ENCODE measurements at places on chromosomes 7 and 10.

DNA sequence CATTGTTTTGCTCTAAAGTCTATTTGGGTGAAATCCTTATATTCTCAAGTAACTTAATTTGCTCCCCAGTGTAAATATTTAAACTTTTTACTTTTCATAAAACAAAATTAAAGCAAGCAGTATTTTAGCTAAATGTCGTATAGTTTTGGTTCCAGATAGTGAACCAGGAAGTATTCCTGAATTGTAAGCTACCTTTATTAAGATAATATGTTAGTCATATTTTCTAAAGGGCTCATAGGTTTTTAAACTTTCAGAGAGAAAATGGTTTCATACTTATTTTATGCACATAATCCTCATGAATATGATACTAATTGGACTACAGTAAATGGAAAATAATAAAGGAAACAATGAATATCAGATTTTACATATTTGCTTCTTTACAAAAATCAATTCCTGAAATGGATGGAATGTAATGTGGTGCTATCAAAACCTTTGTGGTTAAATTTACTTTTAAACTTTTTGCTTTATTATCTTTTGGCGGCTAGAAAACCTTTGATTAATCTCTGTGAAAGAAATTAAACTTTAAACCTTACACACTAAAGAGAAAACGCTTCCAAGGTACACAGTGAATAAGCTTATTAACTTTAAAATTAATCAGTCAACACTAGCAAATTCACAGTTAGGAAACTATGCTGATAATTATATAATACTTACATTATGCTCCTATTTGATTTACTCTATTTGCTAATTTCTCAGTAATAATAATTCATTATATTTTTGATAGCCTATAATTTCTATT lies 76.6 kb upstream of the RHOBTB1 start:
- DNase-seq: no peak

DNA sequence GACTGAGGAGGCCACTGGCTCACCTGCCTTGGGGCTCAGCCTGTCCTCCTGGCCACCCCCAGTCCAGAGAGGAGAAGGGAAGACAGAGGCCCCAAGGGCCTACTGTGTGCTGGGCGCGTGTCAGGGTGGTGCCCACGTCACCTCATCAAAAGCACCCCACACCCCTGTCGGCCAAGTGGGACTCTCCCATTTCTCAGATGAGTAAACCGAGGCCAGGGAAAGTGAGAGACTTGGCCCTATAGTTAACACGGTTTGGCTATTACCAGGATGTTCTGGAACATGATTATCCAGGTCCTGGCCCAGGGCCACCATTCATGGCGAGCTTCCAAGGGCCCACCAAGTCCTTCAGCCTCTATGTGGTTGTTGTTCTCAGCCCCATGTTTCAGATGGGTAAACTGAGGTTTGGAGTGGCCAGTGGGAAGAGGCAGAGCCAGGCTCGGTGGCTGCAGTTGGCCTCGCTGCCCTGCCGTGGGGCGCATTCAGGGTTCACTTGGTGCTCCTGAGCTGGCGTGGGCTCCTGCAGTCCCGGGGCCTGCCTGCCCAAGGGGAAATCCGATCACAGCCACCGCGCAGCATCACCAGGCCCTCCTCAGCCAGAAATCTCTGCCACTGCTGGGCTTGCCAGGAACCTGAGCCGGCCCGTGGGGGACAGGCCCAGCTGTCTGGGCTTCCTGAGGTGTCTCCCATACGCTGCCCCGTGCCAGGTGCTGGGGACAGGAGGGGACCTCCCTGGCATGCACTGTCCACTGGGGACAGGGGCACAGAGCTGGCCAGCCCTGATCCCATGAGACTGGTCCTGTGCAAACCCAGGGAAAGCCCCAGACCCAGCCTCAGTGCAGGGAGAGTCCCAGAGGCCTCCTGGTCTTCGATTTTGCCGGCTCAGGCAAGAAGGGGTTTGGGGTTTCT lies 117.7 kb upstream of the TNRC18 start:
- no peak for DNase-seq

- DNase-seq: no peak
Observed at GRCh38 chr7:149458235-149458634, 2.6 kb downstream of the ZNF777 start.

DNA sequence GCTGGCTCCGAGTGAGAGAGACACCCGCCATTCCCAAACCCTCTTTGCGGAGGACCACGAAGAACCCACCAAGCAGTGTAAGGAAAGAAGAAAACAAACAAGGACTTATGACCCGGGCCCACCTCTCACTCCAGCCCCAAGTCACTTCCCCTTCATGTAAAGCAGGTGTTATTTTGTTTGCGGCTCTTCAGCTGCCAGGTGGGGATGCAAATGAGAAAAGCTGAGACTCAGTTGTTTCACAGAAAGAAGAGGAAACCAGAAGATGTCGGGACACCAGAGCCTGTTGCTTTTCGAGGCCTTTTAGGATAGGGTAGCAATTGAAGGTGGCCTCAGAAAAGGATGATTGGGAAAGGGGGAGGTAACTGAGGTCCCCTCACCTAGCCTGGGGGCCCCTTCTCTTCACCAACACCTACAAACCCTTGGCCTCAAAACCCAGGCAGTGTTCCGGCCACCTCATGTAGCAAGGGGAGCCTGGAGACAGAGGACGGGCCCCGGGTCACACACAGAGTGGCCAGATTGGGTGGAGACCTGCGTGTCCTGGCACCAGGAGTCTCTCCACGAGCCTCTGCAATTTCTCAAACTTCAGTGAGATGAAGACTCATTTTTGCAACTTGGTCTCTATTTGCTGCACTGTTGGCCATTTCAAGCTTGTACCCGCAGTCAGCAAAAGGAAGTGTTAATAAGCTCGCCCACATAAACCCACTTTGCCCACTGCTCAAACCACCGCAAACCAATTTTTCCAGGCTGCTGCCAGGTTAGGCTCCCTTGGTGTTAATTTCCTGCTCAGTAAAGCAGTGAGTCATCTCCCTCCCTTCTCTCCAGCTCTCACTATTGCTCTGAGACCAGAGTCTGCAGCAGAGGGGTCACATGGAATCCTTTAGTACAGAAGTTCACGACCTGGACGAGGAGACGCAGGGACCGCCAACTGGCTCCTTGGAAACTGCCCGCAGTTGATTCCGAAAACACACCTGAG lies 45.5 kb downstream of the AOC1 start:
- no peak for DNase-seq

DNA sequence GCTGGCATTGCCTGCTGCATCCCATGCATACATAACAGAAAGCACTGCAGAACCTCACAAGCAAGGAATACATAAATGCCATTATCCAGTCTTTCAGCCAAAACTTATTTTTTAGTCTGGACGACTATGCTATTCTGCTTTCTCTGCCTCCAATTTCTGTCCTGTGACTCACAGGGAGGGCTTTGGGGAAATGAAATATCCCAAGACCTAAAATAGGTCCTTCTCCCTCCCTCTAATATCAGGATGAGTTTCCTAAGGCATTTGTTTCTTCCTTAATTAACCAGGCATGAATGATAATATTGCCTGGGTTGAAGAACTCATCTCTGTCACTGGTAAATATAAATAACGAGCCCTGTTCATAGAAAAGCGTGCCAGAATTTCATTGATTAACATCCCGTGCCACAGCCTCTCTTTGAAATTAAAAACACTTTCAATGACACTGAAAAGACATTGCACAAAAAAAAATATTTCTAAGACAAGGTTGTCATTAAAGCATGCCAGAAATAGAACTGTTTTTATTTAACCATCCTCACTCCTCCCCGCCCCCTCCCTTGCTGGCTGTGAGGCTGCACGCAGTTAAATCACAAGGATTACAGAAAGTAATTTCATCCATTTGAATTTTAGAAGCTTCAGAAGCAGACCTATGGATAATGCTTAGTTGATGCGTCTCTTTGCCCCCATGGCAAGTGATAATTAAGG lies 103.0 kb upstream of the ANKRD1 start:
- no peak for DNase-seq

DNA sequence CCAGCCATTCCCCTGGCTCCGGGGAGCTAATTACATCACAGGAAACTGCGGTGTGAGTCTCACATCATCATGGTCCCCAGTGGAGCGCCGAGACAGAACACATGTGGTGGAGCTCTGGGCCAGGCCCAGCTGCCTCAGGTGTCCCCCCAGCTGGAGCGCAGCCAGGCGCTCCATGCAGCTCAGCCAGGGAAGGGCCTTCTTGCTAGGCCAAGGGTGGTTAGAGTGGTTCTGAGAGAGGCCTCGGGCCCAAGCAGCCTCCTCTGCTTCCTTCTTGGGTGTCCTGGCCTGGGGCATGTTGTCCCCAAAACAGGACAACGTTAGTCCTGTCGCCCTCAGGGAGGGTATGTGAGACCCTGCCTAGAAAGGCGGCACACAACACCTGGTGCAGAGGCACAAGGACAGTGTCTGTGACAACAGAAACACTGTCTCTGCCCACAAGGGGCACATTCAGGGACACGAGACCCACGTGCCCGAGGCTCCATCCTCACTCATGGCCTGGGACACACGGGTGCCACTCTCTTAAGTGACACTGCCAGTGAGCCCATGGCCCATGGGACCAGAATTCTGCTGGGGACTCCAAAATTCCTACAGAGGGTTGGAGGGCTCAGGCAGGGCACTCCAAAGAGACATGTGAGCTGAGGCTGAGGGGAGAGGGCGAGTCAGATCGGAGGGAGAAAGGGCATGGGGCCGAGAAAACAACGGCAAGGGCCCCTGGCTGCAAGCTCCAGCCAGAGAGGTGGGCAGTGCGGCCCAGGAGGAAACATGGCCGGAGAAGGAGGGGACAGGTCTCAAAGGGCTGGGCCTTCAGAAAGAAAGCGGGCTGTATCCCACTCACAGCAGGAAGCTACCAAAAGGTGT lies 37.0 kb upstream of the RET start:
- no peak for DNase-seq

- DNase-seq: no peak
Observed at GRCh38 chr10:33026422-33026821, 68.4 kb upstream of the ITGB1 start.

- DNase-seq: no peak
Observed at GRCh38 chr7:91636129-91636724, 244.3 kb downstream of the MTERF1 start.

DNA sequence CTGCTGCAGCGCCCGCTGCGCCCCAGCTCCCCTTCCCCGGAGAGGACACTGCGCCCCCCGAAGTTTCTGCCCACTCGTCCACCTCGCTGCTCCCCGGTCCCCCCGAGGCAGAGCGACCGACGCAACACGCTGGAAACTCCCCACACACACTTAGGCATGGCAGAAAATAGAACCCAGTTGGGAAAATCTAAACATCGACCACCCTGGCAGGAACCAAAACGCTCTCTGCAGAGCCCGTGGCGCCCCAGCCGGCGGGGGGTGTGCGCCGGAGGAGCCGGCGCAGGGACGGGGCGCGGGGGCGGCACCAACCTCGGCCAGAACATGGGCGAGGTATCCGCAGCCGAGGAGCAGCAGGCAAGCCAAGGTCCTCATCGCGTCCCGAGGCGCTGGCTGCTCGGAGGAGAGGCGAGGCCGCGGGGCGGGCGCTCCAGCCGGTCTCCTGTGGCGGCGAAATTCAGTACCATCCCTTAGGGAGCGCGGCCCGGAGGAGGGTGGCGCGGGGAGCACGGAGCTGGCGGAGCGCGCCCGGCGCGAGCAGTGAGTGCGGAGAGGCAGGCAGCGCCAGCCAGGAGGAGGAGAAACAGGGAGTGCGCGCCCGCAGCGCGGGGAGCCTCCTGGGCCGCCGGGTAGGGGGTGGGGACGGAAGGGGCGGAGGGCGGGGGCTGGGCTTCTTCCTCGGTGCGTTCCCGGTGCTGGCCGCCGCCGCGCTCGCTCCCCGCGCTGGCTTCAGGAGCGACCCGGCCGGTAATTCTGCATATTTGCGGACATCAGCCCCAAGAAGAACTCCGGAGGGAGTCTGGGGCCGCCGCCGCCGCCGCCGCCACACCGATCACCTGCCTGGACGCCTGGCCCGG lies 789 bp downstream of the PDGFA start:
- DNase-seq: no peak

GRCh38 chr7:50479743-50480517 lies 29.8 kb upstream of the FIGNL1 start:
- no peak for DNase-seq

- DNase-seq: no peak
Observed at GRCh38 chr7:116522247-116522646, 2.6 kb upstream of the CAV1 start.

DNA sequence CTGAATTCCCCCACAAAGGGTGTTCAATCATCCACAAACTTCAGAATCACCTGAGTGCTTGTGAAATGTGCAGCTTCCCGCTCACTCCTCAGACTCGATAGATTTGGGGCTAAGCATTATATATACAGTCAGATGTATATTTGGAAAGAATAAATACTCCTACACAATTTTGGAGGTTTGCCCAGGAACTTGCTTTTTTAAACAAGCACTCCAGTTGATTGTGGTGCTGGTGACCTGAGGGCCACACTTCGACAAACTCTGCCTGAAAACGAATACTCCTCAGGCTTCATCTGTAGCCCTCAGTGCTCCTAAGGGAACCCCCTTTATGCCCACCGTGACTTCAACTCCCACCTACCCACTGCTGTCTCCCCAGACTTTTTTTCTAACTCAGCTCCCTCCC lies 211.6 kb downstream of the INHBA start:
- no peak for DNase-seq

DNA sequence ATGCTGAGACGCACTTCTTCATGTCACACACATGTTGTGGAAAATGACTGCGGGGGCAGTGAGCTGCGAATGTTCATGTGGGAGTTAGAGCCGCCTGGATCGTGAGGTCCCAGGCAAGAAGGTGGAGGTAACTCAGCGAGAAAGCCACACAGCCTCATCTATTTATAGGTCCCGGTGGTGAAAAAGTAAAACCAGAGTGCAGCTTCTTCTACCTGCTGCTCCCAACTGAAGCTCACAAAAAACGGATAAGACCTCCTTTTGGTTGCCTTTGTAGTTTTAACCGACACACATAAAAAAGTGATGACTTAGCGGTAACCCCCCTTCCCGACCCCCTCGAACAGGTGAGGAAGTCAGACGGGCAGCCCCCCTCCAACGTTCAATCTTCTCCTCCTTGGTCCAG lies 276.9 kb downstream of the GATA3 start:
- DNase-seq: no peak

- no peak for DNase-seq
Observed at GRCh38 chr7:54615537-54615936, 73.4 kb downstream of the VSTM2A start.

- no peak for DNase-seq
Observed at GRCh38 chr7:90239625-90240228, 5.2 kb upstream of the CFAP69 start.

GRCh38 chr10:11631890-11632587 lies 20.6 kb upstream of the USP6NL start:
- no peak for DNase-seq
